Kidney capillary endothelial cell (primary cell): ENCODE measurements at places on chromosomes 4 and X.

GRCh38 chr4:122576261-122577188 lies 44.3 kb downstream of the IL21 start:
- DNase-seq: peak; percentile 66

GRCh38 chrX:103378990-103379389 lies 2.7 kb downstream of the BEX3 start:
- DNase-seq: no peak

DNA sequence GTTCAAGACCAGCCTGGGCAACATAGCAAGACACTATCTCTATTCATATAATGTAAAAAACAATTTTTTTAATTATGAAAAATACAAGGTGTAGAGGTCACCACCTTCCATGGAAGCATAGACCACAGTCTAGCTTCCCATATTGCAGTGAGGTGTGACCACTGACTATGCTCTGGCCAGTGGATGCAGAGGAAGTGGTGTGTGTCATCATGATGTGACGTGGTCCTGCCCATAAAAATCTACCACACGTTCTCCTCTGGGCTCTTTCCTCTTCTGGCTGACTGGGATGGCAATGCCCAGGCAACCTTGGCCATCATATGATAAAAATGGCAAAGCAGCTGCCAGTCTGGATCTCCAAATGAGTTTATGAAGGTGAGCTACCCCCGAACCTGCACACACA lies 65.7 kb downstream of the RBM47 start:
- no peak for DNase-seq

DNA sequence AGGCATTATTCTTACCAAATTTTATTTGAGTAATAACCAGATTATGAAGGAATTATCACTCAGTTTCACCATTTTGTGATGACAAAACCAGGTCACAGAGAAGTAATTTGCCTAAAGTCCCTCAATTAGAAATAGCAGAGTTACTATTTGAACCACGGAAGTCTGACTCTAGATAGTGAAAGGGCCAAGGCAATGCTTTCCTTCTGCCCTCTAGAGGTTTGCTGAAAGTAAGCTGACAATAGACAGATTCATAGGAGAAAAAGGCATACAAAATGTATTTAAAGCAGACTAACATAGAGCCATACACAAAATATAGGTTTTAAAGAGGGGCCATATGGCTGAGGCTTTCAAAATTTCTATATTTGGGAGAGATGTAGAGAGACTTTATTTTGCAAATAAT lies 43.1 kb downstream of the CXXC4 start:
- DNase-seq: no peak

DNA sequence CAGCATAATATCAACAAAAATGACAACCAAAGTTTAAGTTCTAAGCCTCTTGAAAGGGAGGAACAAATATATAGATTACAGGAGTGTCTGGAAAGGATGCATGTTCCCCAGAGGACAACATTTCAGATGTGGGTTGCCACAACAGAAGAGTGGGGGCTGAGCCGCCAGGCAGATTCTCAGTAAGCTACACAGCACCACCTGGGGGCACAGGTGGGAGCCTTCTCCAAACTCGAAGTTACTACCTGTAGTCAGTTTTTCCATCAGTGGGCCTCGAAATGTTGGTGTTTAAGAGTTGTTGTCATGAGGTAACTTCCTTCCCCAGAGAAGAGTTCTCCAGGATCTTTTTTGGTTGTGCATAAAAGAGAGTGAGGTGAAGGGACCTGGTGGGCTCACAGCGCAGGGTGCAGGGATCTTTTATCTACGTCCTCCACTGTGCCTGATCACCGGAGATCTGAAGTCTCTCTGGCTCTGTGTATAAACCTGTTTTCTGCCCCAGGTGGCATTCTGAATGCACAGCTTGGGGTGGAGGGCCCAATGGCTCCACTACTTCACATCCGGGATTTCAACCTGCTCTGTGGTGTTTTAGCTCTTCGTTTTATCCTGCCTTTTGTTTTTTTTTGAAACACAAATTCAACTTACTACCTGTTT lies 58.4 kb upstream of the STS start:
- no peak for DNase-seq

DNA sequence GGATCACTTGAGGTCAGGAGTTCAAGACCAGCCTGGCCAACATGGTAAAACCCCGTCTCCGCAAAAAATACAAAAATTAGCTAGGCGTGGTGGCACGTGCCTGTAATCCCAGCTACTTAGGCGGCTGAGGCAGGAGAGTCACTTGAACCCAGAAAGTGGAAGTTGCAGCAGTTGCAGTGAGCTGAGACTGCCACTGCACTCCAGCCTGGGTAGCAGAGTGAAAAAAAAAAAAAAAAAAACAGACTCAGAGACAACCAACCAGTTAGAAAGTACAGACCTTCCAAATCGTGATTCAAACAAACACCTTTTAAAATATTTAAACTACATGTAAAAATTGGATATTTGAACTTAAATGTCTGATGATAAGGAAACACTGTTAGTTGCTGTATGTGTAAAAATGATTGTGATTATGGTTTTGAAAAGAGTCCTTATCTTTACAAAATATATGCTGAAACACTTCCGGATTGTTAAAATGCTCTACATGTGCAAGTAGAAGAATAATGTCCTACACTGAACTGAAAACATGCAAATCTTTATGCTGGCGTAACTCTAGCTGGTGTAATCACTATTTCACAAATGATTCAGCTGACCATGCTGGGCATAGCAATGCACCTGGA lies 37.8 kb downstream of the SH3KBP1 start:
- DNase-seq: no peak

DNA sequence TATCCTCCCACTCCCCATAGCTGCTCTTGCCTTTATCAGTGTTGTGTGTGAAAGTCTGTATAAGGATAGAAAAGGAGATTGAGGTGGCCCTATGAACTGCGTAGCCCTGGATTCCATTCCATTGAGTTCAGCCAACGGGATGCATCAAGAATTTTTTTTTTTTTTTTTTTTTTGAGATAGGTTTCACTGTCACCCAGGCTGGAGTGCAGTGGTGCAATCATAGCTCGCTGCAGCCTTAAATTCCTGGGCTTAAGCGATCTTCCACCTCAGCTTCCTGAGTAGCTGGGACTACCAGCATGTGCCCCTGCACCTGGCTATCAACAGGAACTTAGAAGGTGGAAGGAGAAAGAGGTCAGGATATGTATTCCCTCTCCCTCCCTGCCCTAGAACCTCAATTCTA lies 187.2 kb upstream of the SPRY1 start:
- DNase-seq: no peak

DNA sequence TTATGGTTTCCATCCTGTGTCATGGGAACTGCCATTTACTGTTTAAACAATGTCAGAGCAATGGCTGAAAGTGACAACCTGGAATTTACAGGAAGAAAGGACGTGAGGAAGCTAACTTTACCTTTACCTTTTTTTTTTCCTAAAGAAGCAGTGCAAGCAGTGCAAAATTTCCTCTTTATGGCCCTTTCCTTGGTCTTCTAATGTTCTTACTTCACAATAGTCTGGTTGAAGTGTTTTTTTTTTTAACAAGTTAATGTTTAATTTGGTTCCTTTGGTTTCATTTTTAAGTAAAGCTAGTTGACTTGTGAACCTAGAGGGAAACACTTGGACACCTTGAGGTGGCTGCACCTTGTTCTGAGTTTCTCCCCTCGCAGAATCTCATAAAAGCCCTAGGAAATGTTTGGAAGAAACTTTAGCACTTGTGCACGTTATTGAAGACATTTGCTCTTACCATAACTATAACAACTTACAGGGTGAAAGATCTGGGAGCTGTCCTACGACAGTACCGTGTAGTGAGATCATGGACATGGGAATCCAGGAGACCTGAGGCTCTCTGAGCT lies 1.8 kb downstream of the SGMS2 start:
- DNase-seq: no peak

DNA sequence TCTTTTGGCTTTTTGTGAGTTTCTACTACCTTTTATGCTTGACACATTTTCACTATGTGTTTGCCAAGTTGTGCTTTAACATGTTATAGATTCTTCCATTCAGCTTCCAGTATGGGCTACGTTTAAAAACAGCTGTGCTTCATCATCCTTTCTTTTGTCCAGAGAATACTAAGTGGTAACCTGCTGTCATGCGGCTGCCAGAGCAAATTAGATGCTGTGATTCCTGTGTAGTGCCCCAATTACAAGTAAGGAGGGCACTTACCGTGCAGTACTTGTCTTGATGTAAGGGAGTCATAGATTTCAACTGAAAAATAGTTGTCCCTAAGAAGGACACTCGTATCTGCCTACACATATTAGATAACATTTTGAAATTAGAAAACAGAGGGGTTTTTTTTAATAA lies 531.8 kb upstream of the GALNTL6 start:
- no peak for DNase-seq

- no peak for DNase-seq
Measured at GRCh38 chr4:157185363-157185762, 35.2 kb upstream of the GRIA2 start.

DNA sequence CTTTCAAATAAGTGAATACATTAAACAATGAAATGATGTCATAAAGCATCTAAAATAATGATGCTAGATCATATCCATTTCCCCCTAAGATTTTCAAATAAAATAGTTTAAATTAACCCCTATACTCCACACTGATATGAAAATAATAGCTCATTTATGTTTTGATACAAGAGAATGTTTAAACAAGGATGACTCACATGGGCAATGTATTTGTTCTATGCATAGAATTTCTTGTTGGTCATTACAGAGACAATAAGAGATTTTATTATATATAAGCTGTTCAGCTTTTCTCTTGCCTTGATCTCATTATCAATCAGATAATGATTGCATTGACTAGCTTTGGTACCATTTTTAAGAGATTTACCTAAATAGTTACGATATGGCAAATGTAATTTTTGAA lies 411.7 kb downstream of the ARHGAP24 start:
- DNase-seq: no peak

GRCh38 chr4:63029380-63029779 lies 1379.9 kb downstream of the TECRL start:
- no peak for DNase-seq
